Osteoblast (primary cell): ENCODE measurements at places on chromosomes 5 and 9.
A peak's percentile ranks its signal among the peaks of the same experiment; 100 is the strongest.

- DNase-seq, result no peak
Observed at GRCh38 chr5:180084638-180085561, 13.3 kb upstream of the RNF130 start.

- no peak for DNase-seq
Observed at GRCh38 chr5:158952951-158953350, 146.8 kb downstream of the EBF1 start.

DNA sequence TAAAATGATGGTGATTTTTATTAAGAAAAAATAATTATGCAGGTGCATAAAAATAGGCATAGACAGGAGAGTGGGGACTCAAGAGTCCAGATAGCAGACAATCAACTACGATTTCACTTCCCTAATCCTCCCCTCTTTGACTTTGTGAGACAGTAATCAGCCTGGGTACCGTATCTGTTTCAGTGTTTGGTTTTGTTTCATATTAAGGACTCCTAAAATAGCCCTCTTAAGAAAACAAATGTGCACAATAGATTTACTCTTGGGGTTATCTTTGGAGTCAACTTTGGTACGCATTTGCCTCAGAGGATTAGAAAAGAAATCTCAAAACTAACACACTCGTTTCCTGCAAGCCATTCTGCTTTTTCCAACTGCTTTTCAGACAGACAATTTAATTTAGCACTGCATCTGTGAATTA is 96.3 kb downstream of the ZNF608 start:
- no peak for DNase-seq

- peak; percentile 11 for DNase-seq
Observed at GRCh38 chr5:154858972-154859871, 795 bp downstream of the CNOT8 start.

DNA sequence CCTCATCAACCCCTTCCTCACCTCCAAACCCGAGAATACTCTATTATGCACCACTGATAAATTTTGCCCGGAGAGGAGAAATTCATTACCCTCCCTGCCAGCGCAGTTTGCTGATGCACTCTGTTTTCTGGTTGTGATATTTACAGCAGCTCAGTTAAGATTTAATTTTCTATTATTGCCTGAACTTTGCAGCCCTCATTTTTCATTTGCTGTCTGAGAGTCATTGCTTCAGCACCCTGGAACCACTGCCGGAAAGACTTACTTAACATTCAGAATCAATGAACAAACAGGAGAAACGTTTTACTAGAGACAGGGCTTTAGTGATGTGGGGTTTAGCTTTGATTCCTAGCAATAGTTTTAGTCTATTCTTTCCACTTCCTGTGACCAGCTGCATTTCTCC is 56.7 kb upstream of the MAMDC2 start:
- DNase-seq, result no peak

DNA sequence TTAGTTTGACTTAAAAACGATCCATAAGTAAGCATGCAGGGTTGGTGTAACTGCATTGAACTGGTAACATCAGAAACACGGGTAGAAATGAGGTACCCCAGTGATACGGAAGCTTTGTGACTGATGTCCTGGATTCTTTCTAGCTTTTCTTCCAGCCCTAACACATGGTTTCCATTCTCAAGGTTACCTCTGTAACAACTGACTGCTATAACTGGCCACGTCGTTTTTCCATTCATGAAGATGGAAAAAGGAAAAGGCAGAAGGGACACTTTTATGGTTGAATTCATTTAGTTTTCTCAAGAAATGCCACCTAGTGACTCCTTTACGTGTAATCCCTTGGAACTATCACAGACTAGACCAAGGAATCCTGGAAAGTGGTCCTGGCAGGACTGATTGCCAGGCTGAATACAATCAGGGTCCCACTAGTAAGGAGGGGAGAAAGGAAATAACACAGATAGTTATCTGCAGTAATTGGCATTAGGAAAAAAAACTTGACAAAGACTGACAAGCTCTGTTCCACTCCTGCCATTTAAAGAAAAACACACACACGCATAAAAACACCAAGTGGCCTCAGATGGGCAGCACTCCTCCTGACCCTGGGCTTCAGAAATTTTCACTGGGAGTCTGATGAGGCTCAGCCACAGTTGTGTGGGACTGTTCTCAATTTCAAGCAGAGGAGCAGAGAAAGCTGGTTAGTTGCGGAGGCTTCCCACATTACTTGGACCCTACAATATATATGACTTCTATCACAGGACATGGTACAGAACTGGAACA is 77.5 kb upstream of the ZNF169 start:
- DNase-seq, result no peak

DNA sequence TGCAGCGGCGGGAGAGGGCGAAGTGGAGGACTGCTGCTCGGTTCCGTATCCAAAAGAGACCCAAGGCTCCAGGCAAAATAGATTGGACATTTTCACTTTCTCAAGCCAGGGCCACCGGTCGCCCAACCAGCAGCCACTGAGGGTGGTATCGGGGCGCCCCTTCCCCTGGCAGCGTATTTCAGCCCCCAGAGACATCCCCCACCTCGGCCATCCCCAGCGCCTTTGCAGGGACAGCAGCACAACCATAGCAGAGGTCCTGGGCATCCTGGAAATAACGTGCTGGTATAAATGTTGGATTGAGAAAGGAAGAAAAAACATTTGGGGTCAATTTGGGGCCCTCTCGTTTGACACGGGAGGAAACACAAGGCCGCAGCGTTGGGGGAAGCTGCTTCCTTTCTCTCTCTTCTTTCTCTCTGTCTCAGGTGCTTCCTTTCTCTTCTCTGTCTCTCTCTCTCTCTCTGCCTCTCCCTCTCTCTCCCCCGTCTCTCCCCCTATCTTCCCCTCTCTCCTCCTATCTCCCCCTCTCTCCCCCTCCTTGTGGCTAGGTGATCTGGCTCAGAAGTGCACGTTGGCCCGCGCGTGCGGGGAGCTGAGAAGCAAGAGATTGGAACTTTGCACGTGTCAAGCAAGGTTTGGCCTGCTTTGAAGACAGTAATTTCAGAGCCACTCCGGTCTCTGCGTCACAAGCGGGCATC is 624 bp upstream of the RETREG1 start:
- no peak for DNase-seq

DNA sequence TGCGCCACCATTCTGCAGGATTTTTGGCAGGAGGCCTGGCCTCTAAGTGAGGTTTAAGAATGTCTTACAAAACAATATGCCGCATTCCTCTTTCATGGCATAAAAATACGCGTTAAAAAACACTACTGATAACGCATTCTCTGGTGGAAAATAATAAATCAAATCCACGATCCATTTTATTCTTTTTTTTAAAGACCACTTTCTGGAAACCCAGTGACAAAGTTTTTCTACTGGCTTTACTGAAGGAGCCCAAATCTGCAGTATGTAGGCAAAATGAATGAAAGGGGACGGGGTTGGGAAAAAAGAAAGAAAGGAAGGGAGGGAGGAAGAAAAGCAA is 2.0 kb downstream of the SV2C start:
- no peak for DNase-seq

DNA sequence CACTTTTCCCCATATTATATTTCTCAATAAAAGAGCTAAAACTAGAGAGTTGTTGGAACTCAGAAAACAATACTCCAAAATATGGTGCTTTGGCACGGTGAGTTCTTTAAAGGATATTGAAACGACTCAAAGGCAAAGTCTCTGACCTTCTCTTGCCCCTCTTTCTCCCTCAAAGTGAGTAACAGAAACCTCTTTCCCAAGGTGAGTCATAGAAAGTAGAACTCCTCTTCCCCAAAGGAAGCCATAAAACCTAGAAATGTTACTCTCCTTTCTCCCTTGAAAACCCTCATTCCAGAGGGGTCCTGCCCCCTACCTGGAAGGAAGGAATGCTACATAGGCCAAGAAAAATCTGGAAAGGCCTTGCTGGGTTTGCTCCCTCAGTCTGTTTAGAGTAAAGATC is 47.5 kb downstream of the RAPGEF6 start:
- peak; percentile 44 for DNase-seq

DNA sequence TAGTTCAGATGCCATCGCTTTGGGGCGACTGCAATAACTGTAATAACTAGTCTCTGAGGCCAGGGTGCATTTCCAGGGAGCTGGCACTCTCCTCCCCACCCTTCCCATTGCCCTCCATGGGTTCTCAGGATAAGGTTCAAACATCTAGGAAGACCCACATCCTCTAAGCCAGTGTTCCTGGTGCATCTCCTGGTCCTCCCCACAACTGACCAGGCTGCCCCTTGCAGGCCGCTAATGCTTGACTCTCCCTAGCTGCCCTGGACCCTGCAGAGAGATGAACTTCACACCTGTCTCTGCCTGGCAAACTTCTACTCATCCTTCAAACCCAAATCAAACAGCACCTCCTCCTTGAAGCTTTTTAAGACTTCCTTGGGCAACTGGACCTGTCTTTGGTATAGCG is 15.9 kb downstream of the CCNJL start:
- no peak for DNase-seq

GRCh38 chr5:61697809-61698558 is 365.9 kb downstream of the ZSWIM6 start:
- DNase-seq, result no peak

DNA sequence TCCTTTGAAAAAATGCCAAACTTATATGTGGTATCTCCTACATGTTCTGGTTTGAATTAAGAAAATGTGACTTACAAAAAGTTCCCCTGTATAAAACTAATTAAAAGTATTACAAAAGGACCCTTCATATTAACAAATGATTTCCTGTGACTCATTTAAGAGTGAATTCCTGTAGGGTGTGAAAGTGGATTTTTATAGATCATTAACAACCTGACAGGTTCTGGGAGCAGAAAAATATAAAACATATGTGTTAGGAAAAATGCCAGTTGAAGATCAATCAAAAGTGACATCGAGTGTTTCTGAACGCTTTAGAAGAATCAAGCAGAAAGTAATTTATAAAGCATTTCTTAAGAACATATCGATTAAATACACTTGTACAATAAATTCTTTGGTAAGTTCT is 35.5 kb downstream of the CAMK4 start:
- DNase-seq, result no peak
